IPS DF 19.7 (cell line): ENCODE measurements at places on chromosomes 1 and 21.

DNA sequence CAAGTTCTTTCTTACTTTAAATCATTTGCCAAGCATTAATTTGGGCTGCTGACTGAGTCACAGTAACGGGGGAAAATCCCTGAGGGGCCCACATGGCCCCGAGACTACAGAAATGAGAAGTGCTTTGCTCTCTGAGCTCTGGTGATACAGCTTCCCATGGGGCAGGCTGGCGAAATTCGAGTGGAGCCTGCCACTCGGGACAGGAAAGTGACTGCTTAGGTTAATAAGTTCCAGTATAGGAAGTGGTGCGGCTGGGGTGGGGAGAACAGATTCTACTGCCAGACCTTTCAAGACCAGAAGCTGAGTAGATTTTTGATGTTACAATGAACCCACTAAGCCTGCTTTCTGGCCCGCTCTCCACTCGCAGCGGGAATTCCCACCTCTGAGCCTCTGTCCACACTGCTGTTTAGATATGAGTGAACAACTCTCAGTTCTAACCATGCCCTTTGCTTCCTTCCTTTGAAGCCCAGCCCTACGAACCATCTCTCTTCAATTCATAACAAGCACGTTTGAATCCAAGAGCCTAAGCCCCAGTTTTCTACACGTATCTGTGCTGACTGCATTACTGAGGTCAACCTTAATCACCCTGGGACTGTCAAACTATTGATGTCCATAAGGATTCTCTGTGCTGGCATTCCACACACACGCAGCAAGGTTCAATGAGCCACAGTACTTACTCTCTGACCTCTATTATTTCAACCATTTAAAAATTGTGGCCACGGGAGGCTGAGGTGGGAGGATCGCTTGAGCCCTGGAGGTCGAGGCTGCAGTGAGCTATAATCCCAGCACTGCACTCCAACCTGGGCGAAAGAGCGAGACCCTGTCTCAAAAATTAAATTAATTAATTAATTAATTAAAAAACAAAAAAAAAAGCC lies 9.6 kb downstream of the ZBTB17 start:
- no peak for DNase-seq

DNA sequence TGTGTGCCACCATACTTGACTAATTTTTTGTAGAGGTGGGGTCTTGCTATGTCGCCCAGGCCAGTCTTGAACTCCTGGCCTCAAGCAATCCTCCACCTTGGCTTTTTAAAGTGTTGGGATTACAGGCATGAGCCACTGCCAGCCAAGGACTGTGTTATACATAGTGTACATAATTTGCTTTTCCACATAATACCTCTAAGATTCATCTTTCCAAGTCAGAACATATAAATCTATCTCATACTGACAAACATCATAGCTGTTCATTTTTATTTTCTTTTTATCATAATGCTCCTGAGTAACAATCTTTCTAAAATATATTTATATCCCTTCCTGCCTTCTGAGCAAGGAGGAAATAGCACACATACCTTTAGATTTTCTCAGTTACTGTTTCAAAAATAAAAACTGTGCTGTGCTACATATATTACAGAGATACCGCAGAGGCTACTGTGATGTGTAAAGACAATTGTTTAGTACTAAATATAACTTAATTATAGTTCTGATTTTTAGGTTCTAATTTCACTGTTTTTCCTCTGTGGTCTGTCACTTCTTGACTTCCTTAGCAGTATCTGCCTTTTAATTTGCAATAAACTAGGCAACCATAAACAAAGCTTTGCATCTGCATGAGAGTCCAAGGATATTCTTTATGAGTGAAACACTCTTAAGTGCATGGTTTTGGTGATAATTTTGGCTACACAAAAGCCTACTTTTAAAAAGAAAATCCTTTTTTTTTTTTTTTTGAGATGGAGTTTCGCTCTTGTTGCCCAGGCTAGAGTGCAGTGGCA lies 59.3 kb downstream of the EYA3 start:
- no peak for DNase-seq

GRCh38 chr1:119410961-119411360 lies 4.0 kb upstream of the HSD3B2 start:
- no peak for DNase-seq

- DNase-seq, result no peak
Observed at GRCh38 chr1:61428146-61428545, 296.8 kb downstream of the TM2D1 start.

- no peak for DNase-seq
Observed at GRCh38 chr1:998995-999724, 737 bp downstream of the HES4 start.

DNA sequence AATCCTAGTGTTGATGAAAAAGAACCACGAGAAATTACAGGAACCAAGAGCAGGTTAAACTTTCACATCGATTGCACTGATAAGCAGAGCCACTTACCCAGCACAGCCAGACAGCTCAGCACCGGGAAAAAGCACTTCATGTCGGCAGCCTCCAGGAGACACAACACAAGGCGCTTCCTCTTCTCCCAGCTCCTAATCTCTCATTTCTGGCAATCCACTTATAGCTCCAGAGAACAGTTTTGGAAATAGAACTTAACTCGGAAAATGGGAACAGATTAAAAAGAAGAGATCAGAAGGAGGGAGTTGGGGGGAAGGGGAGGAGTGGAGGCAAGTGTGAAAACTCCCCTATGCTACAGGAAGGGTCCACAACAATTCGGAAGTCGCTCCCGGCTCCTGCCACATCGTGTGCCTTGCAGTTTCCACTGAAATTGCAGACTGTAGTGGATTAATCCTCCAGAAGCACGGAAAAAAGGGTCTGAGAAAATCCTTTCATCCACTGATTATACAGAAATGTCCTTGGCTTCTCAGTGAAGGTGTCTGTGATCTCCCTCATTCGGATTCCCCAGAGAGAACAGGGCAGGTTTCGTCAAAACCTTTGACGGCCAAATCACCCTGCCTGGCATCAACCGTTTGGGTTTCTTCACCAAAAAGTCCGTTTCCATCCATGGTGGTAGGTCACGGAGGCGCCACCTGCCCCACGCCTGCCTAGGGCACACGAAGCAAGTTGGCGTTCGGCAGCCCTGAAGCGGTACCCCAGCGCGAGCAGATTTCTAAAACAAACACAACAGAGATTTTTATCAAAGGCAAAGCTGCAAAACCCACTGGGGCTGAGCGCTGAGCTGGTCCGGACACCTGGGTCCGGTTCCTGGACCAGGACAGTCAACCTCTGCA lies 1.1 kb downstream of the IGSF3 start:
- DNase-seq, result no peak

GRCh38 chr1:244414543-244414942 lies 37.2 kb downstream of the ADSS2 start:
- no peak for DNase-seq

- DNase-seq, result no peak
Observed at GRCh38 chr1:116694524-116694923, 27.0 kb upstream of the IGSF3 start.

DNA sequence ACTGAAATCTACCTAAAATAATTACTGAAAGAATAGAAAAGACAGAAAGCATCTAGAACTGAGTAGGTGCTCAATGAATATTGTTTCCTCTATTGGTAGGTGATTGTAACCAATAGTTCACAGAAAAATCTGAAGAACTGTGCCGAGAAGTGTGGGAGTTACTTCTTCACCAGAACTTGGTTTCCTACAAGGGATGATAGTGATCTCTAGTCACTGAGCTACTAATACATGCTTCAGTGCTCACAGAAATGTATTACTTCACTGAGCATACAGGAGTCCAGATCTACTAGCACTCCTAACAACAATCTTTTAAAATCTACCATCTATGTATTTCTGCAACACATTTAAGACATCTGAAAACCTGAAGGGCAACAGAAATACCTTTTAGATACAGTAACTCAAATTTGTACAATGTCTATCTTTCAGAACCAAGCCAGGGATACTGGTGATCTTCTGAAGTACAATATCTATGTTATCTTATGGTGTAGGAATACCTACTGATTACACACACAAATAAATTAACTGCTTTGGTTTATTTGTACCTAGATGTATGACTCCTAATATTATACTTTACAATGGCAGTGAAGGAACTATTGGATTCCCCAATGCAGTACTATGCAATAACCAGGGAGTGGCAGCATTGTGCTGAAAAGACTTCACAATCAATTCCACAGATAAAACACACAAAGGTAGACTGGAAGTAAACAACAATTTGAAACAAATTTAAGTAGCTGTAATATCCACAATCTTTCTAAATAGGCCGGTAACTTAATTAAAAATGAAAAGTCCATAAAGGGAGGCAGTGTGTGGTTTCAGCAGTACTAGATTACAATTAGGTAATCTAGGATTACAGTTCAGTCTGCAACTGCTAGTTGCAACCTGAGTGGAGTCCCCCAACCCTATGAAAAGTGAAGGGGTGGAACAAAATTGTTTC lies 243.0 kb downstream of the SLC45A1 start:
- DNase-seq, result no peak

DNA sequence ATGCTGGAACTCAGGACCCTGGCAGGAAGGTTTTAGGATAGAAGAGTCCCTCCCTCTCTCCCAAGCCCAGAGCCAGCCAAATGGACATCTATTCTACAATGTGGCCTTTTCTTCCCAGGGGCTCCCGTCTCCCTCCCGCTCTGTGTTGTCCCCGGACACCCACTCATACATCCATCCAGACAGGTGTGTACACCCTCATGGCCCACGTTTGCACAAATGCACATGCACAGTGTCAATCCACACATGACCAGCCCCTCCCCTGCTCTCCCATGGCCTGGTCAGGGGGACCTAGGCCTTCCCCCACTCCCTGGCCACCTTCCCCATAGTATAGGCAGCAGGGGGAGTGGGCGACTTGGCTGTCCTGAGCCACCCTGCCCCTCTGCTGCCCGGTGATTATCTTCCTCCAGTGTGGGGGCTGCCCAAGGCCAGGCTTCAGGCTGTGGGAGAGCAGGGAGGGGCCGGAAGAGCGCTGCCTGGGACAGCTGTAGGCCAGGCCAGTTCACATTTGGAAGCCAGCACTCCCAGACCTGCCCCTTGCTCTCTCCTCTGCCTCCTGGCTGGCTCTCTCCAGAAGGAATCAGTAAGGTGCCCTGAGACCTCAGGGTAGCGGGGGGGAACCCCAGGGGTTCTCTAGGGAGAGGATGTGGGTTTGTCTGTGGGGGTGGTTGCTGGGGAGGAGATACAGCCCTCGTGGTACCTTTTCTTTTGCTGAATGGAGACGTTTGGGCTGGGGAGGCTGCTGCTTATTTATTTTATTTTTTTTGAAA lies 4.1 kb upstream of the PTPN7 start:
- DNase-seq, result no peak

DNA sequence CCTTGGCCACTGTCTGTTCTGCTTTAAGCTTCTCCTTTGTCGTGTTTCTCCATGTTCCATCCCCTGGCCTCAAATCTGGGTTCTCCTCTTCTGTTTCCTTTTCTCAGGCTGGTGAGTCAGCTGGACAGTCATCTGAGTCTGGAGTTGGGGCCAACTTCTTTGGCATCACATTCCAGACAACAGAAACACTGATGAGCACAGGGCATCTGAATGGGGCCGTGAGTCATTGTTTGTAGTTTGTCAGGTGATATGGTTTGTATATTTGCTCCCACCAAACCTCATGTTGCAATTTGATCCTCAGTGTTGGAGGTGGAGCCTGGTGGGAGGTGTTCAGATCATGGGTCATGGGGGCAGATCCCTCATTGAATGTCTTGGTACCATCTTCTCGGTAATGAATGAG lies 14.3 kb upstream of the OLIG2 start:
- DNase-seq, result no peak

GRCh38 chr1:89627596-89627962 lies 5.3 kb upstream of the LRRC8C start:
- DNase-seq, result no peak

DNA sequence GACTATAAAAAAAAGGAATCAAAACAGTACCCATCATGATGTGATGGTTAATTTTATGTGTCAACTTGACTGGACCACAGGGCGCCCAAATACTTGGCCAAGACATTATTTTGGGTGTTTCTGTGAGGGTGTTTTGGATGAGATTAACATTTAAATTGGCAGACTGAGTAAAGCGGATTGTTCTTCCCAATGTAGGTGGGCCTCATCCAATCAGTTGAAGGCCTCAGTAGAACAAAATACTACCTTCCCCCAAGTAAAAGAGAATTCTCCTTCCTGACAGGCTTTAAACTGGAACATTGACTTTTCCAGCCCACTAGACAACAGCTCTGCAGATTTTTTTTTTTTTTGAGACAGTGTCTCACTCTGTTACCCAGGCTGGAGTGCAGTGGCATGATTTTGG lies 10.7 kb downstream of the RAB29 start:
- DNase-seq, result no peak

GRCh38 chr1:232287676-232288569 lies 342.0 kb downstream of the SIPA1L2 start:
- no peak for DNase-seq

- no peak for DNase-seq
Observed at GRCh38 chr1:54350360-54350759, 55.8 kb downstream of the SSBP3 start.

GRCh38 chr1:231828182-231828920 lies 201.8 kb downstream of the DISC1 start:
- no peak for DNase-seq

DNA sequence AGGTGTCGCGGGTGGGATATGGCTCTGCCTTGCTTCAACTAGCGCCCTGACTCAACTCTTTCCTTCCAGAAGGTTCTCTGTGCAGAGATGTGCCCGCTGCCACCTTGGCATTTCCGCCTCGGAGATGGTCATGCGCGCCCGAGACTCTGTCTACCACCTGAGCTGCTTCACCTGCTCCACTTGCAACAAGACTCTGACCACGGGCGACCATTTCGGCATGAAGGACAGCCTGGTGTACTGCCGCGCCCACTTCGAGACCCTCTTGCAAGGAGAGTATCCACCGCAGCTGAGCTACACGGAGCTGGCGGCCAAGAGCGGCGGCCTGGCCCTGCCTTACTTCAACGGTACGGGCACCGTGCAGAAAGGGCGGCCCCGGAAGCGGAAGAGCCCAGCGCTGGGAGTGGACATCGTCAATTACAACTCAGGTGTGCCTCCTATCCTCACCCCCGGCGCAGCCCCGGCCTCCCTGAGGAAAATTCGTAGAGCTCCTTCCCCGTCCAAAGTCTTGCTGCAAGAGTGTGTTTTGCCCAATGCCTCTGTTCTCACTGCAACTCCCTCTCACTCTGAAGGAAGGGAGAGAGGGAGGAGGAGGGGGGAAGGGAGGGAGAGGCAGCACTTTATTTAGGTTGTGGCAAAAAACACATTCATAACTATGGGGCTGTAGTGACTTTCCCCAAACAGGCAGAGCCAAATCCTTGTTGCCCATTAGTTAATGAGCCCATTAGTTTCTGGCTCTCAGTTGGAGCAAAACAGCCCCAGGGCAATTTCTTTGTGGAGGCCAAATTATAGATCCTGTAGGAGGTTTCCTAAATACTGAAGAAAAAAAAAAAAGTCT lies 4.3 kb downstream of the LHX9 start:
- no peak for DNase-seq

- no peak for DNase-seq
Observed at GRCh38 chr1:153520818-153521476, 14.8 kb downstream of the S100A6 start.

DNA sequence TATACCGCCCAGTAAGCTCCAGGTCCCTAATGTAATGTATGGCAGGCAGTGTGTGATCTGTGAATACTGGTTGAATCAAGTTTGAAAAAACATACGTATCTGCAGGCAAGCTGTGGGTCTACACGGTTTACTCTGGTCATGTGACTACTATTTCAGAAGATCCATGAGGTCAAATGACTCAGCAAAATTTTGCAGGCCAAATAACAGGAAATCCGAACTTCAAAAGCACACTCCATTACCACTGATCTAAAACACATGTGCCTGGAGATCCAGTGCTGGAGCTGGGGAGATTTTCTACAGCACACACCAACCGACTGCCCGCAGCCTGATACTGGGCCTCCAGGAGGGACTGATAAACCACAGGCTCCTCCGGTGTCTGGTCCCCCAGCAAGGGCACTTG lies 64.5 kb upstream of the SLC44A3 start:
- no peak for DNase-seq

- DNase-seq, result peak; percentile 75
Observed at GRCh38 chr1:62286786-62287224, 32.4 kb downstream of the KANK4 start.
